ENCODE measurements at places on chromosomes 16 and 17. TPM values are rescaled to one million over a fixed set of nuclear protein-coding genes. Genes with fewer than 3 reads are reported as not detected.

The MMP25 gene
- 0.27 TPM for total RNA-seq

The CRISPLD2 gene
- total RNA-seq, result 5.9 TPM

The SMIM5 gene
- total RNA-seq, result 1.9 TPM

The IQCK gene
- 42.5 TPM for total RNA-seq

The ABCA10 gene
- 0.28 TPM for total RNA-seq

The SCN4A gene
- total RNA-seq, result not detected

Measured in Calu3 (cell line).